ENCODE measurements at places on chromosomes 2 and 18.

- DNase-seq, result no peak
Observed at GRCh38 chr2:15768615-15769014, 171.7 kb upstream of the MYCN start.

DNA sequence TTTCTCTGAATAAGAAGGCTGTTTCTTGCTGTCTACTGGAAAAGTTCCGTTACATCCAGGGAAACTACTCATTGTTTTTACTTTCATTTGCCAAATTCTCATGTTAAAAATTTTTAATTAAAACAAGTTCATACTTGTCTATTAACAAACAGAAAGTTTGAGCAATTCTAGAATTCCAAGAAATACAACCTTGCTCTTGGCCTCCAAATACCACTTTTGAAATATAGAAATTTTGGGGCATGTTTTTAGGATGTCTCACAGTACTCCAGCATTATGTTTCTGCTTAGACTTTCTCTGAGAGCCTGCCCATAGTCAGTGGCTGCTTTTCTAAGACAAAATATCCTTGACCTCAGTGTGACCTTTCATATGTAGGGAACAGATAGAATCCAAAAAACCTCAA is 228.7 kb upstream of the RND3 start:
- DNase-seq, result no peak

DNA sequence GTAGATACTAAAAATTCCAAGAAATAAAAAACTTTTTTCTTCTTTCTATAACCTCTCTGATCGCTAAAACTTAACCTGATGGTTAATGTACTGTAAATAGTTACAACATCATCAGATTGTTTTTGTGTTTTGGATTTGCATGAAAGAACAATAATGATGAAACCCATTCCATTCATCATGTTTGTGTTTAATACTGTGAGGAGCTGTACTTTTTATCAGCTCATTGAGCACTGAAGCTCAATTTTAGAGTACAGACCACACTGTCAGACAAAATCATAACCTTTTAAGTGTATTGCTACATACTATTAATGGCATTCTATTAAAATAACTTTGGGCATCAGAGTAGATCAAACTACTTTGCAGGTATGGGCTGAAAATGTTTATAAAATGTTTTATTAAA is 14.8 kb upstream of the BBS5 start:
- DNase-seq, result no peak

DNA sequence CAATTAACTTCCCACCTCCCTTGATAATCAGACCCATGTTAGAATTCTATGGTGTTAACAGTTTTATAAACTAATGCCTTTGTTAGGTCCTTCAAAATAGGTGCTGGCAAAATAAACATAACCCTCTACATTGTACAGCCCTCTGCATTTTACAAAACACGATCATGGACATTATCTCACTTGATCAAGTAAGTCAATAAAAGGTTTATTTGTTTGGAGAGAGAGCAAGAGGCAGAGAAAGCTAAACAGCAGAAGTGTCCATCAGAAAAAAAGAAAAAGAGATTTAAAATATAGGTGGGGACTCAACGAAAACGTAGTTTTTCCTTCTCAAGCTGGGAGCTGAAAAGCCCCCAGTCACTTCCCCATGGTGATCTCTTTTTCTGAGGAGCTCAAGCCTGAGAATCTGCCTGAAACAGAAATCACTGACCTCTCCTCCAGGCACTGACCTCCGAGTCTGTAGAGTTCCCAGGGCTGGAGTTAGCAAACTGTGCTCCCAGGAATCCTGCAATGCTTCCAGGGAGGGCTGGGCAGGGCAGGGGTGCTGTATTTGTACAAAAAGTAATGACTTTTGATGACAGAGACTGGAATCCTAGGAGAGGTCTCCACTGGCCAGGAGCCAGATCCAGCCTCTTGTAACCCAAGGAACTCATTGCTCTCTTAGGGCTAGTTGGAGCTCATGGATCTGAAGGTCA is 137.8 kb upstream of the KLHL29 start:
- no peak for DNase-seq

GRCh38 chr18:77043541-77044280 is 88.9 kb downstream of the MBP start:
- no peak for DNase-seq

DNA sequence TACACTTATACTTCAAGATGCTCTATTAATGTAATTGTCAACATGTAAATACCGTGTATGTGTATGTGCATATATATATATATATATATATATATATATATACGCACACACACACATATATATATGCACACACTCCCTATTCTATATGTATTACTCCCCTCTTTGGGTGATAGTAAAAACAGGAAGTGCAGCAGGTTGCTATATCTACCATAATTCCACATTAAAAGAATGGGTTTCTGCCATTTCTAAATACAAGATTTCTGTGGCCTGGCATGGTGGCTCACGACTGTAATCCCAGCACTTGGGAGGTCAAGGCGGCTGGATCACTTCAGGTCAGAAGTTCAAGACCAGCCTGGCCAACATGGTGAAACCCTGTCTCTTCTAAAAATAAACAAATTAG is 77.0 kb downstream of the OTX1 start:
- DNase-seq, result no peak

- DNase-seq, result no peak
Observed at GRCh38 chr2:105438104-105438929, 39.5 kb upstream of the FHL2 start.

GRCh38 chr2:65525616-65526231 is 93.3 kb upstream of the SPRED2 start:
- DNase-seq, result no peak

DNA sequence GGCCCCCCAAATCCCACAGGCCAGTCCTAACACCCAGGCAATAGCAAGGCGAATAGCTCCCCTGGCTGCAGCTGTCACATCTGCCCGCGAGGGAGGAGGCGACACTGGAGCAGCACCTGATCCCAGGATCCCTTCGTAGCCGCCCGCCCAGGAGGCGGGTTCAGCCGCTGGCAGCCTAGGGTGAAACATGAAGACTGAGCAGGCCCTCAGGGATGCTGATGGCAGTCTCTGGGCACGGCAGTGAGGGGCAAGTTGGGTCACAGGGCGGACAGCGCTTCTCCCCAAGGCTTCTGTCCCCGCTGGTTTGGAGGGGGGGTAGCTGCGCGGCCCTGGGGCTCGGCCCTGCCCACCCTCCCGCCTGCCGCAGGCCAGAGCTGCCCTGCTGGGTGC is 1.9 kb downstream of the DNMT3A start:
- DNase-seq, result no peak

GRCh38 chr18:78790960-78791359 is 188.7 kb upstream of the SALL3 start:
- DNase-seq, result no peak

- DNase-seq, result no peak
Observed at GRCh38 chr2:121903037-121903689, 147.7 kb downstream of the TSN start.

GRCh38 chr2:206274434-206275311 is at the start of gene ZDBF2:
ZDBF2 (plus strand) TSS chr2:206274663; CDS start chr2:206281850, 7,187 bp downstream.
- peak; percentile 25 for DNase-seq

DNA sequence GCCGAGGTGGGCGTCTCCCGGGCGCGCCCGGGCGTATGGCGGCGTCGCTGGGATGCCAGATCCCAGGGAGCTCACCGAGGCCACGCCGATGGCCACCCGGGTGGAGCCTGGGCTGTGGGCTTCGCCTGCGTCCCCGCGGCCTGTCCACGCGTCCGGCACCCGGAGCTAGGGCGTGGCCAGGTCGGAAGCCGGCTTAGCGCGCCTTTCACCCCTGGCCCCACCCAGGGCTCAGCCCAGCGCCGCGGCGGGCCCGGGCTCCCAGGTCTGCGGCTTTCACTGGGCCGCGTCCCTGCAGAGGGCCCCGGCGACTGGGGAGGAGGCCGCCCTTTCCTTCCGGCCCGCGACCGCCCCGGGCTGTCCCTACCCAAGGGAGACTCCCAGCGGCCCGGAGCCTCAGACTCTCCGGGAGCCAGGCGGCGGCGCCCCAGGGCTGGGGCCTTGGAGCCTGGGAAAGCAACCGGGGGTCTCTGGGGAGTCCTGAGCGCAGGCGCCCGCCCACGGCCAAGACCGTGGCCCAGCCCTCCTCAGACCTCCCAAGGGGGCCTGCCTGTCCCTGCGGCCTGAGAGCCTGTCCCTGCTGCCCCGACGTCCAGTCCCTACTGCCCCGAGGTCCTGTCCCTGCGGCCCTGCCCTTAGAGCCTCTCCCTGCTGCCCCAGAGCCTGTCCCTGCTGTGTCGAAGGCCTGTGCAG is 36.3 kb upstream of the ITM2C start:
- no peak for DNase-seq

Measured in stimulated activated CD4-positive, alpha-beta T cell treated with anti-CD3 and anti-CD28 coated beads, Interleukin-15, amount 100 ng/mL, for 48 hours (primary cell).